ENCODE measurements at places on chromosomes 5 and 9.
A peak's percentile ranks its signal among the peaks of the same experiment; 100 is the strongest.

DNA sequence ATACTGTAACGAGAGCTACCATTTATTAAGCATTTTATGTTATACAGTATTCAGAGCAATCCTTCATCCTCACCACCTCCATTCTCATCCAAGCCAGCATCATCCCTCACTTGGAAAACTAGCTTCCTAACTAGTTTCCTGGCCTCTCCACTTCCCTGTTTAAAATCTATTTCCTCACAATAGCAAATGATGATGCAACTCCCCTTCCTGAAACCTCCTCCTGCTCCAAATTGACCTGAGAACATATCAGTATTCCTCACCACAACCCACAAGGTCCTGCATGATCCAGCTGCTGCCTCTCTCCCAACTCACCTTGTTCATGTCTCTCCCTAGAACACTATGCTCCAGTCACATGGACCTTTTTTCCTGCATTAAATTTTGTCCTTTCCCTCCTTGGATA, 4.3 kb upstream of the SLC36A2 start:
- no peak for DNase-seq

GRCh38 chr9:112162621-112163413, 12.3 kb downstream of the SUSD1 start:
- DNase-seq, result no peak

DNA sequence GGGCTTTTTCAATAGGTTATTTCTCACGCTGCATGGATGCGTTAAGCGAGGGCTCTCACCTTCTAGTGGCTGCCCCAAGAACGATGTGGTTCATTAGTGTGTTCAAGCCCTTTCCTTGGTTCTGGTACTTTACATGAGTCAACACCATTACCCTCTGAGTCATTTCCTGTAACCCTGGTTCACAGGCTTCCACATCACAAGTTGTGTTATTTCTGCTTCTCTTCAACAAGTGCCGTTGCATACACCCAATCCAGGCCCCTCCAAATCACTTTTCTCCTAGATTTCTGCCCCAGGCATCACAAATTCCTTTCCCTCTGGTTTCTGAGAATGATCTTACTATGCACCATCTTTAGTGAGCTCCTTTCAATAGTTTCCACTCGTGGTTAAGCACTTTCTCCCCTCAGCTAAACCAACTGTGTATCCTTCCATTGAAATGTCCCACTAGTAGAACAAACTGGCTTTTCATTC, 69.5 kb upstream of the RAD23B start:
- DNase-seq, result peak; percentile 36

DNA sequence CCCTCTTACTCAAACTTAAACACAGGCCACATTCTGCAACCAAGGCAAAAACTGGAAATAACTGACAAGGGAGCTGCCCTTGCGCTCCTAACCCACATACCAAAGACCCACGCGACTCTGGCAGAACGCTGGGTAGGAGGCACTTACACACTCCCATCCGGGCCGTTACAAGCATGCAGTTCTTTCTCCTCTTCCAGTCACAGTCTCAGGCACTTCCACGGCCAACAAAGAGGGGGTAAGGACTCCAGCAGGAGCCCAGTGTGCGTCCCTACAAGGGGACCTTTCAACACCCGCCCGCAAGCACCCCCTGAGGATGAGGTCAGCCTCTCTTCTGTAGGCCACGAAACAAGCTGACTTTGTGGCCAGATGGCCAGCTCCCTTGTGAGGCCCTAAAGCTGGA, 57.4 kb downstream of the SERINC5 start:
- no peak for DNase-seq

GRCh38 chr5:170408226-170408625, 19.1 kb upstream of the KCNMB1 start:
- no peak for DNase-seq

- no peak for DNase-seq
These were observed 421.7 kb upstream of the KIF2A start for GRCh38 chr5:61884252-61884855.

DNA sequence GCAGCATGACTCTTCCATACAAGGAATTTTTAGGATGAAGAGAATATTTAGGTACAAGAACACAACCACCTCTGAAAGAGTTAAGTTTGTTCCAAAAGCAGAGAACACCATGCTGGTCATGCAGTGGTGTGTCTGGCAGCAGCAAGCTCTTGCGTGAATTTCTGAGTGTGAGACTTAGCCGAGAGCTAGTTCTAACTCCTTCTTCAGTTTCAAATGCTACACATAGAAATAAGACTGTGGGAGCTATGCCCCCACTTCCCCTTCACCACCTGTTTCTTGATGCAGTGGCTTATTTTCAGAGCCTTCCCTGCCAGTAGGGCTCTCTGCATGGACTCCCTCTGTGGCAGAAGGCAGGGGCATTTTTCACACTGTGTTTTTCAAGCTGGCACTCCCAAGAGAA, 122.9 kb upstream of the ZNF366 start:
- no peak for DNase-seq

DNA sequence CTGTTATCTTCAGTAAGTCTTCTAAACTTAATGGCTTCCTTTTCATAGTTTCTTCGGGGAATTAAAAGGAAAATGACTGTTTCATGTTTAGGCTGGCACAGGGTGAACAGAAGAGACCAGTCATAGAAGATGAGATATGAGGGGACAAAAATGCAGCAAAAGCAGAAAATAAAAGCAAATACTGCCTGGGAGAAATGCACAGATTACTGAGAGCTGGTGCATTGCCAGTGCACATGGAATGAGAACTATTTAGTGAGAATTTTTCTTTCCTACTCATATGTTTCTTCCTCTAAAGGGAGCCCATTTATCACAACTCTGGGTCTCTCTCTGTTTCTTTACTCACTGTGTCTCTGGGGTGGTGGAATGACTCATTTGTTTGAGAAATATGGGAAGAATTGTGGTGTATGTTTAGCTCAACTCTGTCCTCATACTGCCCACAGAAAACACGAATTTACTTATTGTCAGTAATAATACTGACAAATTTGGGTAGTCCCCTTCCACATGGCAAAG, 25.9 kb upstream of the ANKRD55 start:
- no peak for DNase-seq

- no peak for DNase-seq
These were observed 4.5 kb upstream of the SEMA6A start for GRCh38 chr5:116579144-116579543.

DNA sequence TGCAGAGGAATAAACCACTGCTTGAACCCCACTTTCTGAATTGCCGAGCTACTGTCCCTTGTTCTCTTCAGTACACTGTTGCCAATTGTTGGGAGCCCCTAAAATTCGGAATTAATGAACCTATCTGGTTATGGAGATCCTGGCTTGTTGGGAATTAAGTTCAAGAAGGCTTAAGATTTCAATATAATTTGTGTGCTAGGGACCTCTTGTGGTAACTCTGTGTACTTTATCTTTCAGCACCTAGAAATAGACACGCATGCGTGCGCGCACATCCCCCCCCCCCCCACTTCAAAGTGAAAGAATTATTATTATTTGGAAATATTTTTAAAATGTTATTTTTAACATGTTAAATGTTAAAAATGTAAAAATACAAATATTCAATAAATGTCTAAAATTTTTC, 53.3 kb upstream of the FAM169A start:
- DNase-seq, result peak; percentile 52

- no peak for DNase-seq
These were observed 89.8 kb upstream of the ELL2 start for GRCh38 chr5:96051401-96051830.

DNA sequence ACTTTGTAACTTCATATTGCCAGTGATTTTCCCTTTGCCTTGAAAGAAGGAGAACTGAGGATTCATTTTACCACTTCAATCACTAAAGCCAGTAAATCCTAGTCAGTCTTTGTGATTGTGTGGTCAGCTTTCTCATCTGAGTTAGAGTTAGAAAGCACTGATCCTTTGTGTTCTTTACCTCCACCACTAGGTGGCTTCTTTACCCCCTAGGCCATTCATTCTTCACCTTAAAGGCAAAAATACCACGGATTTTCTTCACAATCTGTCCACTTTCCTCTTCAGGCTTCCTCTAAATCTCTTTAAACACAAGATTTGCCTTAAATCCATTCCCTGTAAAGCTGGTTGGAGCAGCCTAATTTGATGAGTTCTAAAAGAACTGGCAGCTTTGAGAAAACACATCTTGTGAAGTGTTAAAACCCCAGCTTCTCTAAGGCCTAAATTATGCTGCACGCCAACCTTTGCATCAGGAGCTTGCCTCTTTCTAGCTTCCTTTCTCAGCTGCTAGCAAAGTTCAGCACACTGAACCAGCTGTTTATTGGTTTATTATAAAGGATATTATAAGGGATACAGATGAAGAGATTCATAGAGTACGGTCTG, 20.4 kb downstream of the BDP1 start:
- DNase-seq, result peak; percentile 31

DNA sequence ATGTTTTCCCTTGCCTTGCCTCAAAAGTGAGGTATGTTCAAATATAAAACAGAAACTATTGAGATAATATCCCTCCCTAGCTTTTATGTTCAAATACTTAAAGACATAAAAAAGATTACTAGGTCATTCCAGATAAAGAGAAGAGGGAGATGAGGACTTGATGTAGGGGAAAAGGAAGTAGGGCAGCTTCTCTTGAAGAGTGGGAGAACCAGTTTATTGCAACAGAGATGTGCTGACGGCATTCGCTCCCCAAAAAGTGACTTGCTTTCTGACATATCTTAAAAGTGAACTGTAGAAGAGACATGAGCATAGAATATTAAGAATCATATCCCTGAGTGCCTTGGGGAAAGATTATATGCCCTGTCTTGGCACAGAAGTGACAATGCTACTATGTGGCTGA, 330.2 kb upstream of the NREP start:
- DNase-seq, result no peak

GRCh38 chr5:141788296-141788970, 89.8 kb downstream of the PCDH1 start:
- DNase-seq, result no peak

DNA sequence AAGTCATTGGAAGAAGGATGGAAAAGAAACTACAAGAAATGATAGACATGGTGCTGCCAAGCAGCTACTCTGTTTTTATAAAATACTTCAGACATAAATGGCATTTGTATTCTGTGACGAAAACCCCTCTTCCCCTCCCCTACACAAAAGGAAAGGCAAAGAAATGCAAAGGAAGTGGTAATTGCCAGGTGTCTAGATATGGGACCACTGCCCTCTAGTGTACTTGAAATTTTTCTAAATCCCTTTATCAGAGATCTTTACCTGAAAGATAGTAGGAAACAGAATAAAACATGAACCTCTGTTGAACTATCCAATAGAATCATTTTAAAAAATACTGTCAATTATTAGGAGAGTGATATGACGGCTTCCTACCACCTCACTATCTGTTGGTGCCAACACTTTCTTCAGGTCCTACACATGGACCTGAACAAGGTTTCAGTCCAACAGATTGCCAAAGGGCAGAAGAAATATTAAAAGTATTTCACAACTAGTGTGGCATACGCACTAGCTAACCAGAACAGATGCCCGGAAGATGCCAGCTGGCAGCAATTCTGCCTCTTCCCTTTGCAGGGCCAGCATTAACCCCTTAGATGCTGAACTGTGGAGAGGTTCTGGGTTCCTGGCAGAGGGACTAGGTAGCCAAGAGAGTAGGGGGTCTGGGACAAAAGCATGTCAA, 104.1 kb downstream of the TSSK1B start:
- DNase-seq, result peak; percentile 70

GRCh38 chr5:58901271-58901670, 318.4 kb downstream of the RAB3C start:
- DNase-seq, result no peak

GRCh38 chr5:154811239-154811638, 39.2 kb downstream of the FAXDC2 start:
- no peak for DNase-seq

GRCh38 chr9:93869088-93869487, 86.1 kb downstream of the BARX1 start:
- DNase-seq, result no peak

GRCh38 chr9:127411122-127411521, 13.1 kb upstream of the ZNF79 start:
- DNase-seq, result no peak

DNA sequence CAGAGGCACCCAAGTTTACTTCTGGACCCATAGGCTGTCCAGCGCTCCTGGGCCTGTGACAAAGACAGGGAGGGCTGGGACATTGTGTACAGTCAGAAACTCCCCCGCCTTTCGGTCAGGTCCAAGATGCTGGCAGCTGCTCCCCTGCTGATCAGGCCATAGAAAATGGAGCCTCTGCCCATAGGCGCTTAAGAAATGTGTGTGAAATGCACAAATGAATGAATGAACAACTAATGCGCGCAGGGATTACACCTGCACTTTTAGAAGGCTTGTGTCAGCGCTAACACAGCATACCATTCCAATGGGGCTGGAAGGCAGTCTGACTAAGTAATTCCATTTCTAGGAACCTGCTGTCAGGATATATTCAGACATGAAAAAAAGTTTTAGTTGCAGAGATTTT, 16.3 kb downstream of the PTPN3 start:
- DNase-seq, result no peak

- no peak for DNase-seq
These were observed 2.4 kb upstream of the UHRF2 start for GRCh38 chr9:6410633-6411032.

GRCh38 chr9:132910376-132910775, 31.7 kb downstream of the SPACA9 start:
- no peak for DNase-seq

DNA sequence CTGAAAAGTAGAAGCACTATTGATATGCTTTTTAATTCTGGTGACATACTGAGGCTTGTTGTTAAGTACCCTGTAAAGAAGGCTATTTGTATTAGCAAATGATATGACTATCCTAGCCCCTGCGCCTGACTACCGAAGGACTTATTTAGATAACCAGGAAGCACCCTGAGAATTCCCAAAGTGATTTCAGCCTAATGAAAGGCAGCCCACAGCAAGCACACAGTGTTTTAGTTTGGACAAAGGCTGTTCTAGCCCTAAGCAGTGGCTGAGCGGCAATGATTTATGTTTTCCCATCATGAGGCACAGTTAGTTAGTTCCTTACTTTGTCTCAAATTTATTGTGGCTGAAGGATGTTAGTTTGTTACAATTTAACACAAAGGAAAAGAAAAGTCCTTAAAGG, 235.3 kb downstream of the KCTD16 start:
- DNase-seq, result no peak

- no peak for DNase-seq
These were observed 44.1 kb downstream of the DPYSL3 start for GRCh38 chr5:147465747-147466146.

DNA sequence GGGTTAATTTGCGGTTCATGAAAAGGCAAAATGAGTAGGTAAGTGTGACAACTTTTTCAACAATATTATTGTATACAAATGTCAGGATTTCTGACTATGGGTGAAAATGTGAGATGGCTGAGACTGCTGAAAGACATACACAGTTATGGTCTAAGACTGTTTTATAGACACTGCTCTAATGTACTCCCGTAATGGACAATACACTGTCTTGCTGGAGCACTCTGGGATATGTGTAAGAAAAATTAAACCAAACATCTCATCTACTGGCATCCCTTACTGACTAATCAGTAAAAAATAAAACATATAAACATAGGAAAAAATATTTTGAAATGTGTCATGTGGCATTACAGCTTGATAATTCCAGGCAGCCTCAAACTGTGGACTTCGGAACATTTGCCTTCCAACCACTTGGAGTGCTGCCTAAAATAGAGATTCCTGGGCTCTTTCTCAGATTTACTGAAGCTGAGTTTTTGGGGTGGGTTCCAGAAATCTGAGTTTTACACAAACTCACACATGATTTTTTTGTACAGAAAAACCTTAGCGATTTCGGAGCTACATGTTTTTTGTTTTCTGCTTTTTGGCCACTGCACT, 233.9 kb upstream of the TBCA start:
- no peak for DNase-seq

All from CD4-positive, alpha-beta T cell treated with Interleukin-17A for 1 hour (primary cell).